DMS79 (cell line): ENCODE measurements at places on chromosomes 16 and 17.

GRCh38 chr17:70074956-70075355 lies at the start of gene KCNJ16:
KCNJ16 (plus strand) TSS chr17:70075225; CDS start chr17:70132088, 56,863 bp downstream.
- no peak for DNase-seq

GRCh38 chr16:62170642-62171041 lies 134.4 kb upstream of the CDH8 start:
- DNase-seq: no peak

DNA sequence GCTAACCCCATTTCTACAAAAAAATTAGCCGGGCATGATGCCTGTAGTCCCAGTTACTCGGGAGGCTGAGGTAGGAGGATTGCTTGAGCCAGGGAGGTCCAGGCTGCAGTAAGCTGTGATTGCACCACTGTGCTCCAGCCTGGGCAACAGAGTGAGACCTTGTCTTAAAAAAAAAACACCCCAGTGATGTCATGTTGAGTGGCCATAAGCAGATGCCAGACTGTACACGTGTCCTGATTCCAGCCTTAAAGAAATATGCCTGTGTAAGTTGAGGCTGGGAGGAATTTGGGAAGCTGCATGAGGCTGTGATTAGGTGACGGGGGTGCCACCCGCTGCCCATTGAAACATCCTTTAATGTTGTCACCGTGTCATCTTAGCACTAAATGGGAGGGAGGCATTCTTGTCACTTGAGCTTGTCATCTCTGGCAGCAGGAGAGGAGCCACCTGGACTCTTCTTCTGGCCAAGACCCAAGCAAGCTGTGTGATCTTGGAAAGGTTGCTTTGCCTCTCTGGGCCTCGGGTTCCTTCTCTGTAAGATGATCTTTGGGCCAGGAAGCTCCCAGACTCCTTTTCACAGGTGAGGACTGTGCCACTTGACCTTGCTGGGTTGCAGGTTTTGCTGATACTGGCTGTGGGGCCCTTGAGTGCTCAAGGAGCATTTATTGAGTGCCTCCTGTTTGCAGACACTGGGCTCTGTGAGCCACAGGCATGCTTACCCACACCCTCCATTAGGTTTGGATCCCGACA lies 98.3 kb upstream of the CIBAR2 start:
- no peak for DNase-seq

DNA sequence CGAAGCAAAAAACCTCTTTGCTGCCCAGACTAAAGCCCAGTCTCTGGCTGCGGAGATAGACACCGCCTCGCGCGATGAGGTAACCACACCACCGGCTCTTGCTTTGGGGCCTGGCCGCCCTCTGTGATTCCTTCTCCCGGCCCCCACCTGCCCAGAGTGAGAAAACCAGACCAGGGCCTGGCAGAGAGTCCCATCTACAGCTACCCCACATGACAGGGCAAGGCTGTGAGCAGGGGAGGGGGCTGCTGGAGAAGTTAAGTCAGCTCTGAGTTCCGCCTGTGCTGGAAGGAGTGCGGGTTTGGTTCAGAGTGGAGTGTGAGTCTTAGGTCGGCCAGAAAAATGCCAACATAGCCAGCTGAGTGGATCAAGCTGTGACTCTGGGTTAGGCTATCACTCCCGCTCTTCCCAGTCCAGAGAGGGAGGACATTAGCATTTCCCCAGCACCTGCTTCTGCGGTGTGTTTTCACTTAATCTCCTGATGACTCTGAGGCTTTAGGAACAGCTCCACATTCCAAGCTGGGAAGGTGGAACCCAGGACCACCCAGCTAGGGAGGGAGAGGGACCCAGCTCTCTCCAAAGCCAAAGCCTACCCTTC lies 139.0 kb downstream of the RAB11FIP4 start:
- no peak for DNase-seq

DNA sequence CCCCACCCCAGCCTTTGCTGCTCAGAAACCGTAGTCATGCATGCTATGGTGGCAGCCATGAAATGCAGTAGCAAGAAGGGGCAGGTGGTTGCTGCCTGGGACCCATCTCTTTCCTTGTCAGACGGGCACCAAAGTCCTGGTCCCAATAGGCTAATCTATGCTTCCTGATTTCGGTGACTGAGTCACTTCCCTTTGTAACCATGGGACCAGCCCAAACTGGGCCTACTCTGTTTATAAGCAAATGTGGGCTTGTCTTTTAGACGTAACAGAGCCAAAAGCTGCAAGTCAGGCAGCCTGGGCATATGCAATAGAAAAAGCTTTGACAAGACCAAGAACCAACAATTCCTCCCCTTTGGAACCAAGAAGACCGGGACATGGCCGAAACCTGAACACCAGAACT lies 99.1 kb upstream of the RBBP6 start:
- DNase-seq: no peak
